A172 (cell line): ENCODE measurements at places on chromosomes 5 and 9. TPM values are rescaled to one million over a fixed set of nuclear protein-coding genes. Genes with fewer than 3 reads are reported as not detected.

Gene IPO11
- total RNA-seq: 36.5 and 38.9 TPM in 2 replicates

Gene EXD3
- 3.4 and 9.9 TPM in 2 replicates for total RNA-seq

Gene LCN6
- not detected in 2 replicates for total RNA-seq

- DNase-seq: no peak
These were observed 60.8 kb downstream of the ZNF474 start for GRCh38 chr5:122190156-122190555.
